ENCODE measurements at places on chromosomes 7 and 10.

GRCh38 chr7:124459101-124460055, 306.2 kb downstream of the GPR37 start:
- no peak for DNase-seq

DNA sequence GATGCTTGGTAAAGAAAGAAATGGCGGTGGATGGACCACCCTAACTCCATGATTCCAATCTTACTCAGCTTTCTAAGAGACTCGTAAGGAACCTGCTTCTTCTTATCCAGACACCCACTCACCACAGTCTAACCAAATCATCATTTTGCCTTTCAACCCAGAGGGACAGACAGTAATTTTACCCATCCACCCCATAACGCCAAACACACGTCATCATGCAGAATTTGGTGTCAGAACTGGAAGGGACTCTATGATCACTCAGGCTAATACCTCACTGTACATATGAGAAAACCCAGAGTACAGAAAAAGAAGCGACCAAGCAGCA, 388 bp downstream of the ECD start:
- no peak for DNase-seq

- no peak for DNase-seq
These were observed 67.5 kb upstream of the WNT16 start for GRCh38 chr7:121261207-121261884.

DNA sequence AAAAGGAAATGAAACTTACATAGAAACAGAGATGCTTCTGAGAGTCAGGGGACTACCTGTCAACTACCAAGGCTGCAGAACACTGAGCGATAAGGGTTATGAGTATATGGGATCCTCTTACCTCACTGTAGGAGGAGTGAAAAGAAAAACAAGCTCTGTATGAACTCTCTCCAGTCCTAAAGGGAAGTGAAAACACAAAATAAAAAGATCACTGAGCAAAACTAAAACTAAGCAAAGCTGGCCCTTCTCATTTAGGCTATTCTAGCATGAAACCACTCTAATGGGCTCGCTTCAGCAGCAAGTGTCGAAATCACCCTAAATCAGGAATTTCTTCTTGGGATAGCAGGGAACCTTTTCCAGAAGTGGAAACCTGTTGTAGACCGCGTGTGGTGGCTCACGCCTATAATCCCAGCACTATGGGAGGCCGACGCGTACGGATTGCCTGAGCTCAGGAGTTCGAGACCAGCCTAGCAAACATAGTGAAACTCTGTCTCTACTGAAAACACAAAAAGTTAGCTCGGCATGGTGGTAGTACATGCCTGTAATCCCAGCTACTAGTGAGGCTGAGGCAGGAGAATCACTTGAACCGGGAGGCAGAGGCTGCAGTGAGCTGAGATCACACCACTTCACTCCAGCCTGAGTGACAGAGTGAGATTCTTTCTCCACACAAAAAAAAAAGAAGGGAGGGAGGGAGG, 27.0 kb downstream of the DCLRE1C start:
- DNase-seq = no peak

DNA sequence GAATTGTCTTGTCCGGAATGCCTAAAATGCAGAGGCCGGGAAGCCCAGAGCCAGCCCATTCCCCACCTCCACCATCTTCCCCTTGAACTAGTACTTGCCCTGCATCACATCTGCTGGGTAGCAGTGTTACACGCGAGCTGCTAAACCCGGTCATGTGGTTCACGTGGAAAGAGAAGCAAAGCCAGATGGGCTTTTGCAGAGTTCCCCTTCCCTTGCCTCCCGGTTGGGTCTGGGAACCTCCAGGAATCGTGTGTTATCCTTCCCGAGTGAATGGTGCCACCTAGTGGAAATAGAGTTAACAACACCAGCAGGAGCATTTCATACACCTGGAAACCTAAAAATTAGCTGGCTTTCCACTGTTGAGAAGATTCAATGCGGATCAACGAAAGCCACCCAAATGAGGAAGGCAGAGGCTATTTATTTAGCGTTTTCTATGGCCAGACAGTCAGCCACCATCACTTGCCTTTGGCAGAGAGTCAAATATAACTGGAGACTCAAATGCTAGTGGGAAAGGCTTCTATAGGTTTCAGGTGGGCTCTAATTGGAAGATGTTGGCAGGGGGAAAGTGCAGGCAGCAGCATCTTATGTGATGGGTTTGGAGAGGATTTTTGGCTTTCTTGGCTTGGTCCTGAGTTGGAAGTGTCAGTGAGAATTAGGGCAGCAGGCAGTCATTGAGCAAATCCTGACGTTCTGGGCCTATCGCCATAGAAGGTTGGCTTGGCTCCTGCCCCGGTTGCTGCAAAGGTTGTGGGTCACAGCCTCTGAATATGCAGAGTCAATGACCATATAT, 12.9 kb upstream of the DENND2A start:
- peak; percentile 21 for DNase-seq

DNA sequence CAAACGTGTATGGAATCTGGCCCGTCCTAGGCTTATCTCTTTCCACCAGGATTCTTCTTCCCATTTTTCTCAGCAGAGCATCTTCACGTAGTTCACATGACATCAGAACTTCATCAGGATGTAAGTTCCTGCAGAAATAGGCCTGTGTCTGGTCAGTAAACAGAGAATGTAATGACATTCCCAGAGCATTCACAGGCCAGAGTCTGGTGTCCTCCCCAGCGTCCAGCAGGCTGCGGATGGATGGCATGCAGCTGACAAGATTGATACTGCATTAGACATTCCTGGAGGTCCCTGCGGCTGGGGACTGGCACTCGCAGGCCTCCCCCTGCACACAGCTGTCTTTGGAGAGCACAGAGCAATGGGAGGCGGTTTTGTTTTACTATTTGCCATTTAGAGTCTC, 28.7 kb downstream of the MGMT start:
- DNase-seq = no peak

- no peak for DNase-seq
These were observed 59.6 kb downstream of the ZRANB1 start for GRCh38 chr10:125001313-125002046.

- DNase-seq = no peak
These were observed 66.9 kb downstream of the SEMA3D start for GRCh38 chr7:85119934-85120333.

GRCh38 chr7:136869991-136870865, 1.8 kb downstream of the CHRM2 start:
- DNase-seq = no peak

- DNase-seq = no peak
These were observed 30.2 kb upstream of the C10orf53 start for GRCh38 chr10:49649294-49649693.

- DNase-seq = no peak
These were observed 61.5 kb downstream of the NKX6-2 start for GRCh38 chr10:132724446-132724845.

DNA sequence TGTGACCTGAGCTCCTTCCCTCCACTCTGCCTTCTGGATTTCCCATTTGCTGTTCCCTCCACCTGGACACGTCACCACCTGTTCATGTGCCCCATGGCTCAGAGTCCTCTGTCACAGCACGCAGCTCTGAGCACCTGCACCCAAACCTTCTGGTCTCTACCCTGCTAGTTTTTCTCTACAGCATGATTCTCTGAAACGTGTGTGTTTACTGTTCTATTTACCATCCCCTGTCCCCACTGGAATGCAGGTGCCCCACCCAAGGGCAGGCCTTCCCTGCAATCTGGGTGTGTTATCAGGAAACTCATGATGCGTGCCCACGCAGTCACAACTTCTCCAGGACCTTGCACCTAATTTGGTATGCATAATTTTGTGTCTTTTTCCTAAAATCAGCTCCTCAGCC, 284.4 kb upstream of the IGFBP3 start:
- DNase-seq = no peak

DNA sequence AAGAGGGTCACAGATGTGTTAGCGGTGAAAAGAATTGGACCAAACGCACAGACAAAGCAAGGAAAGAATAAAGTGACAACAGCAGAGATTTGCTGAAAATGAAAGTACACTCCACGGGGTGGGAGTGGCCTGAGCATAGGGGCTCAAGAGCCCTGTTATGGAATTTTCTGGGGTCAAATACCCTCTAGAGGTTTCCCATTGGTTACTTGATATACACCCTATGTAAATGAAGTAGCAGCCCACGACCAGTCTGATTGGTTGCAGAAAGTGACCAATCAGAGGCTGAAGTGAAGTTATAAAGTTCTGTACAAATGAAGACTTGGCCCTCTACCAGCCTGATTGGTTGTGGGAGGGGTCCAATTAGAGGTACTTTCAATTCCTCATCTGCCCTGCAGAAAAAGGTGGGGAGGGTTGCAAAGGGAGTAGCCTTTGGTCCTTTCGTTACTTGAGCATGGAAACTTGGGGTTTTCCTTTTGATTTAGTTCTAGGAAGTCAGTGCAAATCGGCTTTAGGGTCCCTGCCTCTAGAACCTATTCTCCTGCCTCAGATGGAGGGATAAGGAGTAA, 125.6 kb upstream of the PRPS1L1 start:
- no peak for DNase-seq

GRCh38 chr7:95840953-95841950, 68.9 kb downstream of the DYNC1I1 start:
- no peak for DNase-seq

DNA sequence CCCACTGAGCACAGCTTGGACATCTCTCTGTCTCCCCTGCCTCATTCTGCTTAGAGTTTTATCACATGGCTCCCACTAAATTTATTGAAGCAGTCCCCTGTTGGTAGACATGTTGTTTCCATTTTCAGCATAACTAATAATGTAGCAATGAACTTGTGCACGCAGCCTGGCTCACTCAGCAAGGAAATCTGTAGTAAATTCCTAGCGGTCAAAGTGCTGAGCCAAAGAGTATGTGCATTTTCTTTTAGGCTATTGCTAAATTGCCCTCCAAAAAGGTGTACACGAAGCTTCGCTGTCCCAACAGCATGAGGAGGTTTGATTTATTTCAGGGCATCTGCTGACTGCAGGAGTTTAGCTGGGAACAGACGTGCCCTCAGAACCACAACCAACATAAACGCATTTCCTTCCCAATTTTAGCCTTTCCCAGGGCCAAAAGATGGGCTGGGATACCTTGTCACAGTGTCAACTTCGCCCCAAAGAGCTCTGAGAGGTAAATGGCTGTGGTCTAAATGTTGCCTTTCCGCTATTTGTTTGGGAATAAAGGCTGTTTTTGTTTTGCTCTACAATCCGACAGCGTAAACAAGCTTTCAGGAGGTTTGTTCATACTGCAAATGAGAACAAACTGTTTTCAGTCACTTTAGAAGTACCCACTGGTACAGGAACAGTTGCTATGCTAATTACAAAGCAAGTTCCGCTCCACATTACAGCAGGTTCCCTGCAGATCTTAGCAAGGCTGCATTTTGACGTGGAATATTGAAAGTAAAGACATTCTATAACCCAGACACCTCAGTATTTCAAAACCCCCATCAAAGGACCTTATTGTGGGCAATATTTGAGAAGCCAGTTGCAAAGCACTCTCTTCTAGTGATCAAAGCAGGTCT, 16.8 kb downstream of the VSIR start:
- no peak for DNase-seq

- peak; percentile 35 for DNase-seq
These were observed 32.8 kb downstream of the KCNH2 start for GRCh38 chr7:150945171-150945852.

DNA sequence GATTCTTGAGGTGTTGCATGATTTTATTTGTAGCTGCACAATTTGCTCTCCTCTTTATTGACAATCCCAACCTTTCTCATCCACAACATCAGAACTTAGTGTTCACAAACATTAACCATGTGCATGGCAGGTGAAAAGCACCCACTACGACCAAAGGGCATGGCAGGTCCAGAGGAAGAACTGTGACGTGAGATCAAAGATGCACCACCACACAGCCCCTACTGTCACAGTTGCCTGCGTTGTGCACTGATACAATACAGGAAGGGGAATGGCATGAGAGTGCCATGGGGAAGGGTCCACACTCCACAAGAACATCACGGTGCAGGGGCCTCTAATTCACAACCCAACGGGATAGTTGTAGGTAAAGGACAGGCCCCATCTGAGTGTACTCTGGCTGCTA, 217.1 kb upstream of the PFKP start:
- DNase-seq = no peak

- no peak for DNase-seq
These were observed 16.4 kb downstream of the GSDME start for GRCh38 chr7:24740871-24741270.

DNA sequence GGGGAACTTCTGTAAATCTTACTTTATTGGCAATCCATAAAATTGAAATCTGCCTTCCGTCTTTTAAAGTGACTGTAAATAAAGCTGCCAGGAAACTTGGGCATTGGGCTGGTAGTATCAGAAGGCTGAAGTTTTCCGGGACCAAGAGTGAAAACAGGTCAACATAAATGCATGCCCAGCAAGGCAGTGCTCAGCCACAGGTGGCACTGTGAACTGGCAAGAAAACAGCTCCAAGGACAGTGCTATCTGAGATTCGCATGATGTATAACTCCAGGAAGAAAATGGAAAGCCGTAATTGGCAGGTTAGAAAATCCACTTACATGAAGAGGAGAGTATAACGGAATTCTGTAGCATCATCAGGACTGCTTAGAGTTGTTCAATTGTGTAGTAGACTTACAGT, 1.9 kb upstream of the INSYN2A start:
- no peak for DNase-seq

GRCh38 chr10:29635711-29636144, 957 bp upstream of the SVIL start:
- DNase-seq = no peak

GRCh38 chr10:106189292-106189691, 975.2 kb downstream of the SORCS1 start:
- DNase-seq = no peak

DNA sequence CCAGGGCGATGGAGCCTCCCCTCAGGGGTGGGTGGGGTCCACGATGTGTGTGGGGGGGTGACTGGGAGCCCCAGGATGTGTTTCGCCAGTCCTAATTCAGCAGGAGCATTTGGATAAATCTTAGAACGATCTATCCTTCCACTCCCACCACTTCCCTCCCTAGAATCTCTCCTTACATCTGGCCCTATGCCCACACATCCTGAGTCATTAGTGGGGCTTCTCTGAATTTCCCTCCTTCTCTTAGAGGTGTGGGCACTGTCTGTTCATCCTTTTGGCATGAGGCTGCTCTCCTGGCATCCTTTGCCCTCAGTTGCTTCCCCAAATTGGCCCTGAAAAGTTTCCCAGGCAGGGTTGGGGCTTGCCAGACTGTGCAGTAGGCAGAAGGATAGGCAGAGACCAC, 1.6 kb downstream of the GHRHR start:
- no peak for DNase-seq

GRCh38 chr7:117025891-117026290, 72.6 kb downstream of the ST7 start:
- no peak for DNase-seq

DNA sequence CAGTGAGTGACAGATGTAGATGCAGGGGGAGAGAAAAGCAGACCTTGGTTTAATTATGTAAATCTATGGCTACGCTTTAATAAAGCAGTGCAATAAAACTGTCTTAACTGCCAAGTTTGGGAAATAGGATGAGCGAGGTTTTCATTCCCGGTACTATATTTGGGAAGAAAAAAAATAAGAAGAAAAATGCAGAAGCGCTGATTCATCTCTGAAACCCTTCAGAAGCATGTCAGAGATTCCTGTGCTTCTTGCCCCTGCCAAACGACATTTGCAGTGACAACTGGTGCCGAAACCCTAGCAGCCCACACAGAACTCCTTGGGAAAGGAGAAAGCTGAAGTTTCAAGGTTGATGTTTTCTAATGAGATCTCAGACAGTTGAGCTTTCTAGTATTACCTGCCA, 380.7 kb downstream of the REEP3 start:
- no peak for DNase-seq

All from CD8-positive, alpha-beta memory T cell (primary cell).